ENCODE measurements at places on chromosomes 1 and 21. TPM values are rescaled to one million over a fixed set of nuclear protein-coding genes. Genes with fewer than 3 reads are reported as not detected.

DNA sequence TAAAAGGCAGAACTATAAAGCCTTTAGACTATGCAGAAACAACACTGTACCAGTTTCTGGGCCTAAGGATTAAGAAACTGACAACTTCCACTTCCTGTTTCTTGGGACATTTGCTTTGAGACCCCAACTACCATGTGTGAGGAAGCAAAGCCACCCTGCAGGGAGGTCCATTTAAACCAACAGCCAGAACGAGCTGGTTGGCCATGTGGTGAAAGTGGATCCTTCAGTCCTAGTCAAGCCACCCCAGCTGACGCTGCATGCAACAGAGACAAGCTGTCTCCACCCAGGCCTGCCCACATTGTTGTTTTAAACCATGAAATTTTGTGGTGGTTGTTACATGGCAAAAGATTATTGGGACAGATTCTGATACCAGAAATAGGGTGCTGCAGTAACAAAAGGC is 31.8 kb upstream of the SLFNL1 start:
- no peak for DNase-seq

DNA sequence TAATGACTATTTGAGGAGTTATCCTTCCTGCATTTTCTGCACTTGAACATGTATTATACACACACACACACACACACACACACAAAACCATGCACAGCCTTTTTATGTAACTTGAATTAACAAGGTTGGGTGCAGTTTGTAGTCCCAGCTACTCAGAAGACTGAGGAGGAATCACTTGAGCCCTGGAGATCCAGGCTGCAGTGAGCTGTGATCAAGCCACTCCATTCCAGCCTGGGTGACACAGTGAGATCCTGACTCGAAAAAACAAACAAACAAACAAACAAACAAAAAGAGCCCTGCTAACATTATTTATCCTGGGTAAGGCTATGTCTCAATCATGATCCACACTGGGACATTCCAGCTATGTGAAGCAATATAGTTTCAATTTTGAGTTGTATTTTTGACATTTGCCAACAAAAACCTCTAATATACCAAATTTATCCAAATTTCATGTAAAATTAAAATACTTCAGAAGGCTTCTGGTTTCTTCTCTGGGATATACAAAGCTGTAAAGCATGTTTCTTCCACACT is 156.8 kb downstream of the NTPCR start:
- DNase-seq, result no peak

The PYHIN1 gene
- total RNA-seq, result not detected

GRCh38 chr1:173616859-173617258 is 14.0 kb upstream of the SLC9C2 start:
- DNase-seq, result no peak

The LCE1F gene
- not detected for total RNA-seq

All from RPMI7951 (cell line).